Activated gamma-delta T cell (primary cell): ENCODE measurements at places on chromosomes 1 and 21.

- DNase-seq: no peak
These were observed 1.4 kb downstream of the TARBP1 start for GRCh38 chr1:234477386-234478151.

- DNase-seq: no peak
These were observed 62.8 kb upstream of the LAX1 start for GRCh38 chr1:203702130-203702577.

DNA sequence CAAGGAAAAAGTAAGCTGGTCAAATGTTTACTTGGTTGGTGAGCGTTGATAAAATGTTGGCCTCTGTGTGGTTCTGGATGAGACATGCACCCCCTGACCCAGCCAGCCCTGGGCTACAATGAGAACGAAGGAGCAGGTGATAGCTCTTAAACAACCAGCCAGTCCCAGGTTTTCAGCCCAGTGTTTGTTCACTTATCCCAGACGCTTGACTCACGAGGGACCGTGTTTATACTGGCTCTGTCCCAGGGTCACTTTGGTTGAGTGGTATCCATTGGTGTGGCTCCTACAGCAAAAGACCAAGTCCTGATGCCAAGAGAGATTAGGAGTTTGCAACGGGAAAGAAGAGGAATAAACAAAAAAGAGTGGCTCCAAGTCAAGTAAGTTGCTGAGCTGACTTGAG lies 86.9 kb downstream of the KCNJ15 start:
- no peak for DNase-seq

DNA sequence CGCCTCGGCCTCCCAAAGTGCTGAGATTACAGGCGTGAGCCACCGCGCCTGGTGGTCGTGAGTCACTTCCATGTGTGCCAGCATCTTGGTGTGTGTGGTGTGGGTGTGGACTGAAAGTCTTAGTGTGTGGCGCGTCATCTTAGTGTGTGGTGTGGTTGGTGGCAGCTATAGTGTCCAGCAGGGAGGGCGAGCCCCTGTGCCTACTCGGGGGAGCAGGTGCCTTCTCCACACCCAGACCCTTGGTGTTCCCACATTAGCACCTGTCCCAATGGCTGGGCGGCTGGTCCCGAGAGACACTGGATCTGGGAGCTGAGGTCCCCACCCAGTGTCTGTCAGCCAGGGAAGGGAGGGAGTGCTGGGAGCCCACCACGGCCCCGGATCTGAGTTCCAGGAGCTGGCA lies 2.8 kb downstream of the SCNN1D start:
- no peak for DNase-seq

- DNase-seq: no peak
These were observed 102.9 kb downstream of the DTL start for GRCh38 chr1:212138457-212138856.

- DNase-seq: no peak
These were observed 254.0 kb downstream of the PTPRU start for GRCh38 chr1:29490204-29490934.

- no peak for DNase-seq
These were observed 650 bp downstream of the PCNX2 start for GRCh38 chr1:233294913-233295236.

GRCh38 chr1:22286491-22286890 lies 143.6 kb upstream of the WNT4 start:
- DNase-seq: no peak

DNA sequence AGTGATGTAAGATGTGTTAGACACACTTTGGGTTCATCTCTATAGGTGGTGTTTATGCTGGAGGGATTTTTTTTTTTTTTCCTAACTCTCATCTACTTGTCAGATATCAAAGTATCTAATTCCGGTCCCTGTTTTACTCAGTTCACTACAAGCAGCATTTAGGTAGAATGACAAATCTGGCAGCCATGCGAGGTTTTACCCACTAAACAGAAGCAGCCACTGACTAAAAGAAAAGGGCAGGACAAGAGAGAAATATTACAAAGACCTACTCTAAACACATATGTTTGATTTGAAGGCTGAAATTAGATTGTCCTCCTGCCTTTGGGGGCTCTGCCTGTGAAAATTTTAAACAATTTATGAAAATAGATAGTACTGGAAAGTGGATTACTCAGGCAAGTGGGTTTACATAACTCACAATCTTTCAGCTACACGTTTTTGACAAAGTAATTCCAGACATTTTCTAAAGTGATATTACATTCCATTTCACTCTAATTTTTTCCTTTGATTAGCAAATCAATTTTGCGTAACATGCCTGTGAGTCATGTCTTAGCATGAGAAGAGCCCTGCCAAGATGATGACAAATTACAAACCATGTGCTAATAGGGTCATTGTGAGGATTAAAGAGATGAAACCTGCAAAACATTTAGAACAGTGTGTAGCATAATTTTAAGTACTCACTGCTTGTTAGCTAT lies 172.6 kb downstream of the PLA2G4A start:
- DNase-seq: no peak

DNA sequence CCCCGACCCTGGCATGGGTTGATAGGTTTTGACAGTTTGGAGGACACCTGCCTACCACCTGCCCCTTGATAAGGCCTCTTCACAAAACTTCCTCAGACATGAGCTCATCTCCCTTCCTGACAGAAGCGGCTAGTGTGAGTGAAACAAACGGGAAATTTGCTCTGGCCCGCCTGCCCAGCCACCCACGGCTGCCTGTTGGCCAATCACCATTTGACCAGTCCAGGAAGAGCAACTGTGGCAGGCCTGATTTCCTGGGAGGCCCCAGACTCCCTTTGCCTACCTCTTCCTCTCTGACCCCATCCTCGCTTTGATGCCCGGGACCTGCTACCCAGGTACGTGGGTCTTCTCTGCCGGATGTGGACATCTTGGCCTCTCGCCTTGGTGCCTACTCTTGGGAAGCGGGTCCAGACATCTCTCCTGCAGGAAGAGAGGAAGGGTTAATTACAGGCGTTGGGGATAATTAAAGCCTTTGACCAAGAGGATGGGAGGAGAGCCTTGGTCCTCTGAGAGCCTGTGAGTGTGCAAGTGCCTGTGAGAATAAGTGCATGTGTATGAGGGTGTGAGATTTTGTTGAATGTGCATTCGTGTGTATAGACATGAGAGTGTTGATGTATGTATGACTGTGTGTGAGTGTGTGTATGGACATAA lies 1.1 kb upstream of the EPHA2 start:
- DNase-seq: no peak

- no peak for DNase-seq
These were observed 2.1 kb downstream of the C8B start for GRCh38 chr1:56963667-56964066.

DNA sequence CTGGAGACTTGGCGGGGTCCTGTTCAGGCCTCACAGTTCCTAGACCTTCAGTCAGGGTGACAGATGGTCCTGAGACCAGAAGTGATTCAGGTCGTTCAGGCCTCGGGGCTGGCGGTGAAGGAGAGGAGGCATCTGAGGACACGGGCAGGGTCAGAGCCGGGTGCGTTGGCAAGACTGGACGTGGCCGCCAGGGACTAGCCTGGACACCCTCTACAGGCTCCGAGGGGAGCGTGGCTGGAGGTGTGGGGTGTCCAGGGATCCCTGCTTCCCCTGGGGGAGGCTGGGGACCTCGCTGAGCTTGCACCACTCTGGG lies 64.0 kb upstream of the TARDBP start:
- DNase-seq: no peak

GRCh38 chr1:243818978-243819377 lies 31.1 kb downstream of the AKT3 start:
- DNase-seq: no peak

- no peak for DNase-seq
These were observed 67.5 kb upstream of the CLDN14 start for GRCh38 chr21:36547464-36547863.

GRCh38 chr1:245751726-245752470 lies 597.1 kb downstream of the KIF26B start:
- no peak for DNase-seq

DNA sequence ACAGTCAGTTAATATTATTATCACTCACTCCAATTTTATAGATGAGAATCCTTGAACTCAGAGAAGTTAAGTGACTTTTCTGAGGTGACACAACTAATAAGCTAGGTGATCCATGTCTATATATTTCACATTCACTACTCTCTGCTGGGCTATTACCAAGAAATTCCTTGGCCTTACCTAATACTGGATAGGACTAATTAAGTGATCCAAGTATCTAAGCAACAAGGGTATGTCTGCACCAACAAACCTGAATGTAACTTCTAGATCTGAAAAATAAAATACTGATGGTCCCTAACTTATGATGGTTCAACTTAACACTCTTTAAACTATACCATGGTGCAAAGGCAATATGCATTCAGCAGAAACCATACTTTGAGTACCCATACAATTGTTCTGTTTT lies 14.8 kb upstream of the CASQ2 start:
- DNase-seq: no peak

- DNase-seq: no peak
These were observed 65.2 kb upstream of the IFNLR1 start for GRCh38 chr1:24252185-24252780.

GRCh38 chr1:165452336-165453130 lies 7.6 kb upstream of the RXRG start:
- no peak for DNase-seq

DNA sequence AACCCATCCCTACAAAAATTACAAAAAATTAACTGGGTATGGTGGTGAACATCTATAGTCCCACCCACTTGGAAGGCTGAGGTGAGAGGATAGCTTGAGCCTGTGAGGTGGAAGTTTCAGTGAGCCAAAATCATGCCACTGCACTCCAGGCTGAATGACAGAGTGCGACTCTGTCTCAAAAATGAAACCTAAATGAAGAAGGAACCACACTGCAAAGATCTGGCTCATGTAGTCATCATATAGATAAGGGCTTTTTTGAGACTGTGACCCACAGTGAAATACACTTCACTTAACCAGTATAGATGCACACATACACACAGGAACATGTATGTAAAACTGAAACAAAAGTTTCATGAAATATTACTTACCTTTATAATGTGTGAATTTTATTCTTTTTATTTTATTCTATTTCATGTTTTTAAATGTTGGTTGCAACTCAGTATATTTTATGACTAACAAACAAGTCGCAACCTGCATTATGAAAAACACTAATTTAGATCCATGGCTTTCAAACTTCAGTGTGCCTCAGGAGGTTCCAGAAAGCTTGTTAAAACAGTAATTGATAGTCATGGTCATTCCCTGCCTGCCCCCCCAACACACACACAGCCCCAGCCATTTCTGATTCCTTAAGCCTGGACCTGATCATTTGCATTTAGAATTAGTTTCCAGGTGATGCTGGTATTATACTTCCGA lies 189.5 kb downstream of the PATJ start:
- DNase-seq: no peak

DNA sequence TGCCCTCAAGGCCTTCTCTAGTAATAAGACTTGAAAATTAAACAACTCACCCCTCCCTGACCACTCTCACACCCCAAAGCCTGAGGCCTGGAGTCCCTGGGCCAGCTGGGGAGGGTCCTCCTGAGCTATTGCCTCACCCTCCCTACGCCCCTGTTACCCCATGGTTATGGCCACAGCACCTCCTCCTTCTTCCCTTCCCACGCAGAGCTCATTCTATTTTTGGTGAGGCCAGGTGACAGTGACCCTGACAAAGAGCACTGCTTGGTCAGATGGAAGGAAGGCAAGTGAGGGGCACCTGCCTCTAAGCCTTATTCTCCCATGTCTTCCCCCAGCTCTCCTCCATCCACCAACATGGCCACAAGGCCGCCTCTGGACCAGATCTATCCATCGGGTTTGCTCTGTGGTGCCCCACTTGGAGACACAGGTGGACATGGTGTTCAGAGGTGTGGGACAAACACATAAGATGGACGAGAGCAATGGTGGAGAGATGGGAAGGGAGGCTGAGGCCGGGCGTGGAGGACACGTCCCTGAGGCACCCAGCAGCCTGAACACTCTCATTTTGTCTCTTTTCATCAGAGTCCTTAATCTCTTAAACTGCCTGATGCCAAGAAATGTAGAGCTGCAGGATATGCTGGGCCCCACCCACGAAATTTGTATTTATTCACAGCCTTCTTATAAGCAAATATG lies 42.6 kb downstream of the FCRL5 start:
- DNase-seq: no peak

DNA sequence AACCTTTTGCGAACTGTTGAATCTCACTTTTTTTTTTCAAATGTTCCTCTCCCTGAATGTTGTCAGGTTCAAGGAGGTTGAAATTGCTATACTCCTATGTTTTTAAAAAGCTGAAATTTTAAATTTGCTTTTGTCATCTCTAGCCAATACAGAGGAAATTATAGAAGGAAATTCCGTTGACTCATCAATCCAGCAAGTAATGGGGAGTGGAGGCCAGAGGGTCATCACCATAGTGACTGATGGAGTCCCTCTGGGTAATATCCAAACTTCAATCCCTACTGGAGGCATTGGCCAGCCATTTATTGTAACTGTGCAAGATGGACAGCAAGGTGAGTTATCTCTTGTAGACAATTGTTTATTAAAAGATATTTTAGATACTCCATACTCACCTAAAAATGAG lies 36.3 kb downstream of the GABPB2 start:
- DNase-seq: no peak

GRCh38 chr1:102833151-102833550 lies 275.2 kb downstream of the COL11A1 start:
- no peak for DNase-seq

- DNase-seq: no peak
These were observed 42.0 kb upstream of the LDLRAP1 start for GRCh38 chr1:25501235-25502058.

- no peak for DNase-seq
These were observed 1.0 kb downstream of the TMEM59 start for GRCh38 chr1:54051933-54052430.

DNA sequence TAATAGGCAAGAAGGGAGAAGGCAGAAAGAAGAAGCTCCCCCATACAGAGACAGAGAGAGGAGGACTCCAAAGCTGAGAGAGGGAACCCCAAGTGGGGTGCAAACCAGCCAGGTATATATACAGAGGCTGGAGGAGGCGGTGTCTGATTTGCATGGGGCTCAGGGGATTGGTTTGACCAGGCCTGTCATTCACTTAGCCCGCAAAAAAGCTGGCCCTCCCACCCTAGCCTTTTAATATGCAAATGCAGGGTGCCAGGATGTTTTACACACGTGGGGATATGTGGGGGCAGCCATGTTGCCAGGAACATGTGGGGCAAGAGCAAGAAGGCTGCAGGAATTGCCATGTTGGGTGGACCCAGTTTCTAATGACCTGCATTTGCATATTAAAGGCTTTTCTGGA lies 37.0 kb upstream of the TENT5B start:
- no peak for DNase-seq
